ENCODE measurements at places on chromosomes 2 and 18.

DNA sequence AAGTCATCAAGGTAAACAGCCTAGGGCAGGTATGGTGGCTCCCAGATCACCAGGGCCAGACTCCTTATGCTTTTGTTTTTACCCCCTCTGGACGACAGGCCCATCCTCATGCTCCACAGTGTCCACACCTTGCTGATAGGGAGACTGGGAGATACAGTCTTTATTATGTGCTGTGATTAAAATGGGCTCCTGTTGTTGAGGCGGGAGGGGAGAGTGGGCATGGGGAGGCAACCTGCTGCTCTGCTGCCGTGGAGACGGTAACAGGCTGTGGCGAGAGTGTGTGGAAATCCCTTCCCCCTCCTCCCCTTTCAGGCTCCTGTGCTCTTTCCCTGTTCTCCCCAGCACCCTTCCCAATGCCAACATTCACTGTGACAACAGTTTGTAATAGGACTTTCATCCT, 38.2 kb upstream of the PNO1 start:
- no peak for DNase-seq

- DNase-seq = no peak
Observed at GRCh38 chr2:132463719-132464118, 47.1 kb downstream of the GPR39 start.

- no peak for DNase-seq
Observed at GRCh38 chr18:23868136-23868785, 146.3 kb upstream of the TTC39C start.

DNA sequence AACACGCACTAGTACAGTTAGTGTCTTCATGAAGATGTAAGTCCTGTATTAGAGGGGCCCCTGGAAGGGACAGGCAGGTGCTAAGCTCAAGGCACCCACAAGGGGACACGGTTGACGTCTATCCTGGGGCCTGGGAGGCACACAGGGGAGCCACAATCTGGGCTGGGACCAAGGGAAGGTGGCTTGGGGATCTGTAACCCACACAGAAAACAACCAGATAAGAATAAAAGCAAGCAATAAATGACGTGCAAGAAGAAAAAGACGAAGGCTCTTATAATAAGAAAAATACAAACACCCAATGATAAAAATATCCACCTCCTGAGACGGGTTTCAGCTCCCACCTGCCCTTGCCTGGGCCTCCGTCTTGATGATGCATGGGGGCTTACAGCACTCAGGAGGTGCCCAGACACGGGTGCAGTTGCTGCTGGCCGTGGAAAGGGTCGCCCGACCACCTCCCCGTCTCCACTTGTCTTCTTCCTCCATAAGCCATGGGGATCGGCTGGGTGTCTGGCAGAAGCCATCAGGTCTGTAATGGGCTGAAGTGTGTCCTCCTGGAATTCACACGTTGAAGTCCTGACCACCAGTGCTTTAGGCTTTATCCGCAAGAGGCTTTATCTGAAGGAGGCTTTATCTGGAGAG, 73.9 kb downstream of the TWIST2 start:
- no peak for DNase-seq

DNA sequence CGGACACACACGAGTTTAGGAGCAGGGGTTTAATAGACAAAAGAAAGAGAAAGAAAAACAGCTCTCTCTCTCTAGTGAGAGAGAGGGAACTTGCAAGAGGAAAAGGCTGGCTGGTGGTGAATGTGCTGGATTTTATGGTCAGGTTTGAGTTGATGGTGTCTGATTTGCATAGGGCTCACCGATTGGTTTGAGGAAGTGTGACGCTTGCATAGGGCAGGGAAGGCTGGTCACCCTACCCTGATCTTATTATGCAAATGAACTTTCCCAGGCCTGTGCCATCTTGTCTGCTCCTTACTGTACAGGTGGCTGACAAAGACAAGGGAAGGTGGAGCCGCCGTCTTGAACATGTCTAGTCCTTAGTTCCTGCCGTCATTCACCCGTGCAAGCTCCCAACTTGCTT, 408.9 kb downstream of the RIT2 start:
- DNase-seq = no peak

- no peak for DNase-seq
Observed at GRCh38 chr2:105376789-105377240, 22.0 kb downstream of the FHL2 start.

- DNase-seq = no peak
Observed at GRCh38 chr18:75502286-75502685, 74.8 kb upstream of the SMIM21 start.

DNA sequence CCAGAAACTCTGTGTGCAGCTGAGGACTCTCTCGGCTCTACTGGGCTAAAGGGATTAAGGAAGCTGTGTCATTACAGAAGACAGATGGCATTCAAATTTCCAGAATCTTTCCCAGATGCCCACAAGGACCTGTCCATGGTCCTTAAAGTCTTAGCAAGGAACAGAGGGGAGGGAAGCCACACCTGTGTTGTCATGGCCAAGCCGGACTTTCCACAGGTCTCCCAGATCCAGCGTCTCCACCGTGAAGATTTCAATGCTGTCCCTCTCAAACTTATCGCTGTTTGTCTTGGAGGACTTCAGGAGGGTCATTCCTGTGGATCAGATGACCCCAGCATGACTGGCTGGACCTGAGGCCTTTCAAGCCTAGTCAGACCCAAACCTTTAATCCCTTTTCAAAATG, 114.5 kb downstream of the LOXHD1 start:
- no peak for DNase-seq

DNA sequence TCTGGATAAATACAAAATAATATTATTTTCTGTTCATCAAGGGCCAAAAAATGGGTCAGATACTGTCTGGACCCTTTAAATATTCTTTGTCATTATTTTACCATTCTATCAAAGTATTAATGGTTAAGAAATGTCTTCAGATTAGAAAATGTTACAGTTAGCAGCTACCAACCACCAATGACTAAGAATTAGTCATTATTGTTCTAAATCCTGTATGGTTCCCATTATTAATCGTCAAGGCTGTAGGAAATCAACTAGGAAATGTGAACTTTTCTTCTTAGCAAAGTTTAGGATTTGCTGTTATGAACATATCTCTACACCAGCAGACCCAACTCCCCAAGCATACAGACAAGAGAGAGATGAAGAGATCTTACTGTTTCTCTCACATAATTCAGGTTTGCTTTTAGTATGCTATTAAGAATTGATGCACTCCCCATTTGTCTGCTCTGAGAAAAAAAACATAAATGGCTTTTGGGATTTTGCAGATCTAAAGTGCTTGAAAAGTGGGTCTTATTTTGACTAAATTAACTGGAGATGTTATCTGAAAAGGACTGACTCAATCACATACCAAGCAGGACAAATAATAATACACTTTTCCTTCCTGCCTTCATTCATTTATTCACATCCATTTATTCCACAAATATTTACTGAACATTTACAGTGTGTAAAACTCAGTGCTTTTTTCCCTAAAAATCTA, 147.7 kb downstream of the PPP1R1C start:
- DNase-seq = no peak

GRCh38 chr2:27621524-27621923, 7.3 kb downstream of the CCDC121 start:
- DNase-seq = no peak

DNA sequence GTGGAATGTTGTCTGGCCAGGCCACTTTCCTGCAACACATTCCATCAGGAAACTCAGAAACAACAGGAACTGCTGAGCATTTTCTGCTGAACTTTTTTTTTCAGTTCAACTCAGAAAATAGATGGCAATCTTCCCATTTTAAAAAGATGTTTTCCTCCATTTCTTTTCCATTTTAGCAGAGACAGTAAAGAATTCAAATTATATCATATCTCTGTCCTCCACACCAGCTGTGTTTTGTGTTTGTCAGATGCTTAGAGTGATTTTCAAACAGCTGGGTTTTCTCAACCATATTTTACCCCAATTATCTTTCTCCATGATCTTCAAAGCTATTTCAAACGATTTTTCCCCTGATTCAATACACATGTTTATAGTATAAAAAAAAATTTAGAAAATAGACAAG, 713.4 kb downstream of the LRRTM4 start:
- no peak for DNase-seq

DNA sequence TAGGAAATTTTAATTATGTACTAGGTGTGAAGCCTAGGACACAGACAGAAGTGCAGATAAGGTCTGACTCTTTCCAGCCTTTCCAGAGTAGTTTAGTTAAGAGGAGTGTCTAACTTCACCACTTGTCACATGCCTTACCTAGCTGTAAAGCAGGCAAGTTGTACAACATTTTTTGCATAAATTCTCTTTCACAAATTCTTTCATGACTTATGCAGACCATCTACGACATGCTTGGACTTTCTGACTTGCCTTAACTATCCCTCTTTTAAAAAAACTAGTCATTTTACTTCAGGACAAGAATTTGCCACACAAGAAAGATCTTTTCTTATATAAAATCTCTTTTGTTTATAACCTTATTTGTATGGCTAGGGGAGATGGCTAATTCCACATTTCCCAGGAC, 1273.6 kb upstream of the SLC39A10 start:
- no peak for DNase-seq

- DNase-seq = no peak
Observed at GRCh38 chr18:12455496-12455895, 47.8 kb downstream of the PRELID3A start.

- DNase-seq = no peak
Observed at GRCh38 chr2:15367715-15368114, 193.4 kb downstream of the NBAS start.

DNA sequence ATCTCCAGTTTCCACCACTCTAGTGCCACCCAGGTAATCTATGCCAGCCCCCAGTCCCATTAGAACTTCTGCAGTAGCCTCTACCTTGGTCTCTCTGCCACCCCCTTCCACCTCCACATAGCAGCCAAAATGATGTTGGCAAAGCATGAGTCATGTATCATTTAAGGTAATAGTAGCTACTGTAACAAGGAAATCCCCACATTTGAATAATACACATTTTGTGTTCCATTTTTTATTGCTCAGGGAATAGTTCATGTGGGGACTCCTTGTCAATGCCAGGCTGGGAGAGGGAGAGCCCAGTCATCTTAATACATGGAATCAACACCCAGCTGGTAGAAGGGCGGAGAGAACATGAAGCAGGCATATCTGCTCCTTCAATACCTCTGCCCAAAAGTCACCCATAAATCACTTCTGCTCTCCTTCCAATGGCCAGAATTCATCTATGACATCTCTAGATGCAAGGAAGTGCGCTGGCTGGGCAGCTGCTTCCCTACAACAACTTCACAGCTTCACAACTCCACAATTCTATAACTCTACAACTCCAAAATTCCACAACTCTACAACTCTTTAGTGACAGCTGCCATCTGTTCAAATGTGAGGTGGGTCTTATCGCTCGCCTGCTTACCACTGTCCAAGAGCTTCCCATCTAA, 70.6 kb upstream of the GLS start:
- no peak for DNase-seq

- DNase-seq = no peak
Observed at GRCh38 chr2:74063486-74063885, 78.8 kb downstream of the TET3 start.

GRCh38 chr2:220336771-220337170, 709.3 kb downstream of the SLC4A3 start:
- DNase-seq = no peak

GRCh38 chr2:212364112-212364985, 174.3 kb downstream of the ERBB4 start:
- no peak for DNase-seq

DNA sequence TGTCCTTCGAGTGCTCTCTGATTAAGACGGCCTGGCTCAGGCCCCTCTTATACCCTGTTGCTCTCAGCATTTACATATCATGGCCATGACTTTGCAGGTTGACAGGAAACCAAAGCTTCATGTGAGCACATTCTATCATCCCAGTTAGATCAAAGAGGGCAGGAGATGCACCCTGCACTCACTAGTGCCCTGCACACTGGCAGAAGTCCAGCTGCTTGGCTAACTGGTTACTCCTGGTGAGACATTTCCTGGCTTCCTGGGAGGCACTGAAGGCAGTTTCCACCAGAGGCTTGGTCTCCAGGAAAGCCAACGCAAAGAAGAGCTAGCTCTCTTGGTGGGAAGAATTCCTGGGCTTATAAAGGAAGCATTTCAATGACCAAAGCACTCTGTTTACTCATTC, 66.3 kb downstream of the LIPG start:
- DNase-seq = no peak

DNA sequence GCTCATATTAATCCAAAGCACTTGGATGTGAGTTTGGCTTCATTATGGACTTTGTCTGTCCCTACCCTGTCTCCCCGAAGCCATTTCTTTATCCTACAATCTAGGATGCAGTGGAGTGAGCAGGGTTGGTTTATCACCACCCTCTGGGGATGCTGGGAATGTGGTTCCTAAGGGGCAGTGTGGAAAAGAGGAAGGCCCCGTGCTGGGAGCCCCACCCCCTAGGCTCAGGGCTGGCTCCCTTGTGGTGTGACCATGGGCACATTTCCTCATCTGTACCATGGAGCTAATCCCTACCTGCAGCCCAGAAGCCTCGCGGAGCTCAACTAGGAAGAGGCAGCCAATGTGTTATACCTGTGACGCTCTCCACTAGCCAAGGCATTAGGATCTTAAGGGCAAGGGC, 92.5 kb downstream of the TGOLN2 start:
- no peak for DNase-seq

GRCh38 chr2:76821731-76822130, 700.4 kb downstream of the LRRTM4 start:
- DNase-seq = no peak

GRCh38 chr2:104658144-104658835, 195.6 kb upstream of the POU3F3 start:
- DNase-seq = no peak

GRCh38 chr2:62284471-62284870, 88.6 kb downstream of the B3GNT2 start:
- no peak for DNase-seq

DNA sequence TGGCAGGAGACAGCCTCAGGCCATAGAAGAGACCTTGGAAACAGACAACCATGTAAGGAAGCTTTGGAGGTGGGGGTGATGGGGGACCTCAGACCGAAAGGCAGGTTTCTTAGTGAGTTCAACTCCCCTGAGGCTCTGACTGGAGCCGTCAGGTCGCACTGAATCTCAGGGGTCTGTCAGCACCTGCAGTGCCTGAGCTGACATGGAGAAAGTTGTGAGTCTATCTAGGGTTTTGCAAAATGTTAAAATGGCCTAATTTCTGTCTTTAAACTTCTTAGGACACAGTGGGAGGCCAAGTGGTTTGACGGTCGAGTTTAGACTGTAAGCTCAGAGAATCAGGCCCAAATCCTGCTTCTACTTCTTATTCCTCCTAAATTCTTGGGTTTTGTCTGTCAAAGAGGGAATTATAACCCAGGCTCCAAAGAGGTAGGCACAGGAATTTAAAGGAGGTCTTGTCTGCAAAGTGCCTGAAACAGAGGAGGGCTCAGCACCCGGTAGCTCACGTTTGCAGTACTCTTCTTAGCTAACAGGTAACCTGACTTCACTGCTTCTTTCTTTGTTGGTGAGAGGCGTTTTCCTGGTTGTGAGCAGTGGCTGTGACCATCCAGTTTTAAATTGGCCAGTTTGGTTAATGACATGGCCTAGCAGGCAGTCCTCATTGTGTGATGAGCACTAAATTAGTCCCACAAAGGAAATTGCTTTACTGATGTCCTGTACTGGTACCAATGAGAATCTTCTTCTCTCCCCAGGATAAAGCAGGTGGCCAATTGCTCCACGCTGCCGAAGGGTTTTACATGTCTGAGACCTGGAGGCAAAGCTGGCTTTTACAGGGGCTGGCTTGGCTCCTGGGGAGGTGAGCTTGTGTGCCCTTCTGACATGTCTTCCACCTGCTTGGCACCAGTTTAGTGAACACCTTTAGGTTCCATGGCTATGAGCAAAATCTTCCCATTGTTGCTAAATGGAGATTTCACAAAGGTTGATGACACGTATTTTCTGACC, 95.7 kb downstream of the MYCN start:
- no peak for DNase-seq

All from stimulated activated CD4-positive, alpha-beta T cell treated with anti-CD3 and anti-CD28 coated beads, Interleukin-12 subunit alpha, Interleukin-12 subunit beta, amount 100 ng/mL, for 48 hours (primary cell).